ENCODE measurements at places on chromosomes 6 and 20.

- no peak for DNase-seq
Observed at GRCh38 chr6:148983101-148983761, 236.4 kb downstream of the UST start.

- no peak for DNase-seq
Observed at GRCh38 chr20:43736588-43737158, 9.9 kb upstream of the GTSF1L start.

DNA sequence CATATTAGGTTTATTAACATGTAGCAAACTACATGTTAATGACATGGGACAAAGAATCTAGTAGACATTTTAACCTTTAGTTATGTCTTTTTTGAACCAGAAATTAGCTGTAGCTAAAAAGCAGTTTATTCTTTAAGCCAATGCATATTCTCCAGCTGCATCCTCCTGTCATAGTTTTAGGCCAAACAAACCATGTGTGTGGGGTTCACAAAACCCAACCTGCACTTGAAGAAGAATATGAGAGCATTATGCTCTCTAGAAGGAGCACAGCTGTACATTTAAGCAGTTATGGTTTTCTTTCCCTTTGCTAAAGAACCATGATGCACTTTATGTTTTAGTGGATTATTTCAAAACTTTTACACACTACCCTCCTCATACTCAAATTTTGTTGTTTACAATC, 46.2 kb downstream of the AKIRIN2 start:
- no peak for DNase-seq

GRCh38 chr6:159935065-159935464, 33.8 kb upstream of the IGF2R start:
- DNase-seq: no peak

DNA sequence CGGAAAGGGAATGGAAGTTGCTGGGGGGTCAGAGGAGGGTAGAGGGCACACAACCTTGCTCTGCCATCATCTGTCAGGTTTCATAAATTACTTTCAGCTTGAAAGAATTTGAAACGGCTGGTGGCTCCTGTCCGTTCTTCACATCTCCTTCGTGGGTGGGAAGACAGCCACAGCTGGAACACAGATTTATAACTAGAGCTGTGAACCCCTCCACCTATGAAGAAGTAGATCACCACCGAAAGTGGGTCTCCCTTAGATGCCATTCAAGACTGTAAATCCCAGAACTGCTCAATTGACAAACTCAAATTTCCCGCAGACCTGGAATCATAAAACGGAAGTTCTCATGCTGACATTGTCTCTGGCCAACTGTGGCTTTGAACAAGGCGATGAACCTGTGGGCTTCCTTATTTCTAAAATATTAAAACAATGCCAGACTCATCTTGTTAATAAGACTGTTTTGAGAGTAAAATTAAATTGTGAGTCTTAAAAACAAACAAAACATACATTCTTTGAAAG, 65.3 kb downstream of the BTBD3 start:
- DNase-seq: no peak

DNA sequence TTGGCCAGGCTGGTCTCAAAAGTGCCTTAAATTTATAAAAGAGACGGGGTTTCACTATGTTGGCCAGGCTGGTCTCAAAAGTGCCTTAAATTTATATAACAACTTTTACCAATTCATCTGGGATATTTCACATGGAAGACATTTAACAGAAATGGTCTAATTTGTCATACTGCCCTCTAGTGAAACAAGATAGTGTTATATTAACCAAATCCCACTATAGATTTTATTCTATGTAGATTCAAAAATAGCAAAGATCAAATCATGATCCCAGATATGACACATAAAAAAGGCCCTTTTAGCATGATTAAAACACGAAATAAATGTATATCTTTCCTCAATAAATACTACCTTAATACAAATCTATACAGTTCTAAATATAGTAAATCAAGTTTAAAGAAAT, 102.8 kb upstream of the TFAP2D start:
- DNase-seq: no peak

- DNase-seq: no peak
Observed at GRCh38 chr20:58892932-58893224, 40.4 kb downstream of the GNAS start.

- DNase-seq: no peak
Observed at GRCh38 chr6:111377558-111378120, 105.4 kb downstream of the REV3L start.

GRCh38 chr20:8435285-8436035, 303.4 kb downstream of the PLCB1 start:
- no peak for DNase-seq

GRCh38 chr6:7155871-7156579, 48.3 kb downstream of the RREB1 start:
- no peak for DNase-seq

- DNase-seq: no peak
Observed at GRCh38 chr6:64213697-64214096, 578.1 kb downstream of the PHF3 start.

DNA sequence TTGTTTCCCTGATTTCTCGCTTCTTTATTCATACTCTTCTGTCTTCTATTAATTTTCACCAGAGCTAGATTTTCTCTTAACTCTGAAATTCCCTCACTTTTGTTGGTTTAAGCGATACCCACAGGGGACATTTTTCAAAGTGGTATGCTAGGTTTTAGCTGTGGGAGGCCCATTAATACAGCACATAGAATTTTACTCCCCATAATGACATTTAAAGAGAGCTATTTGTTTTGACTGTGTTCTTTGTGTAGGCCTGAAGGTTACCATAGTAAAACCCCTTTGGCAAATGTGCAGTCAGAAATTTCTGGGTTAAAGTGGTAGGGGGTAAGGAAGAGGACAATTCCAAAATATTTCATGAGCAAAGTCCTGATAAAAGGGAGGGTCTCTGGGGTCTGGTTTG, 721.1 kb upstream of the CITED2 start:
- DNase-seq: no peak

DNA sequence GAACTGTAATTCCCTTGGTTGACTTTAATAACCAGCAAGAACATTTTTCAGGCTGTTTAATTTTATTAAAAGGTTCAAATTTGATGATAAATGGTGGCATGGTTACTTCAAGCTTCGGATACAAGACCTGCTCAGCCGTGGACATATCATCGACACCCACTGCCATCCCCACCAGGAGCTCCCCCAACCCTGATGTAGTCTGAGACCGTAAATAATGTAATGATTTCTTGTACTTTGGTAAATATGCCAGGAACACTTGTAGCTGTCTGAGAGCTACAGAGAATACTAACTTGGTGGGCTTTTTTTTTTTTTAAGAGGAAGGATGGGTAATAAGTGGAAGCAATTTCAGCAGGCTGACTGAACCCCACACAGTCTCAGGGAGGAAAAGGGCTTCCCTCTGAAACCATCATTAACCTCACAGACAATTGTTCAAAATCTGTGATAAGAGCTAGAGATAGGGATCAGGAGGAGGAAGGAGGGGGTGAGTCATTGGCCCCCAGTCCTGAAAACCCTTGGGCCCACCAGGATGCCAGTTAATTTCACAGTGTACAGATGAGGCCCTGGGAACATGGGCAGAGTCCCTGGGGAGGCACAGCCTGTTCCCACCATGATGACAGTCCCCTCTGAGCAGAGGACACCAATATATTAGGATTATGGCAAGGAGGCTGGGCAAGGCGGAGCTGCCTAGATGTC, 56.0 kb downstream of the APCDD1L start:
- no peak for DNase-seq

- no peak for DNase-seq
Observed at GRCh38 chr20:20806121-20807095, 94.0 kb upstream of the RALGAPA2 start.

GRCh38 chr6:80457439-80457933, 351.0 kb downstream of the BCKDHB start:
- DNase-seq: peak; percentile 85

DNA sequence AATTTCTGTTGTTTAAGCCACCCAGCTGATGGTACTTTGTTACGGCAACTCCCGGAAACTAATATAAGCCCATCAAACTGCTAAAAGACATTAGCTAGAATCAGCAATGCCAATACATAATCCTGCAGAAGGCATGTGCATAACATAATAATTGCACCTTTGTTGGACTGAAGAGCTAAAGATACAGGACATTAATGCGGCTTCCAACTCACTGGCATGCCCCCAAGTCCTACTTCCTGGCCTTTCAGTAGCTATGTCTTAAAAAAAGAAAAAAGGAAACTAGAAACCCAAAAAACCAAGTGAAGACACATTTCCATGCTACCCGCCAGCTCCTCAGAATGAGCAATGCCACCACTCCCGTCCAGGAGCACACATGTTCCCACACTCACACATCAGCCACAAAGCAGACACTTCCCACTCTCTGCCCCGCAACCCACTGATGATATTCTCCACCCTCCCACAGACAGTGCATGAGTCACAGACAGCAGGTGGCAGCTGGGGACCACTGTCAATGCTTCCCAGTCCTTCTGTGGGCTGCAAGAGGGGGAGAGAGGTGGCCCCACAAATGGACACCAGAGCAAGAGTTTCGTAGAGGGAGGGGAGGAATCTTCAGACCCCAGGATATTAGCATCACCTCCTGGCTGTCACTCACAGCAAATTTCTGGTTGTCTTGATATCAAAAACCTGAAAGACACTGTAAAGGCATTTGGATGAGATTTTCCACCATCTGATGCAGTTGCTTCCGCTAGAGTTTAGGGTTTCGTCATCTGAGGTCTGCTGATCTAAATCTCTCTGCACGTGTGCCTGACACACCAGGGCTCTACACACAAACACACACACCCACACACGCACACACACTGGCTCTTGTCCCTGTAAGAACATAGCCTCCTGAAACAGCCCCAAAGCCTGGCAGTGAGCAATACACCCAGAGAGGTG, 32.8 kb downstream of the GFOD1 start:
- DNase-seq: no peak
